ENCODE measurements at places on chromosomes 11 and 22.

DNA sequence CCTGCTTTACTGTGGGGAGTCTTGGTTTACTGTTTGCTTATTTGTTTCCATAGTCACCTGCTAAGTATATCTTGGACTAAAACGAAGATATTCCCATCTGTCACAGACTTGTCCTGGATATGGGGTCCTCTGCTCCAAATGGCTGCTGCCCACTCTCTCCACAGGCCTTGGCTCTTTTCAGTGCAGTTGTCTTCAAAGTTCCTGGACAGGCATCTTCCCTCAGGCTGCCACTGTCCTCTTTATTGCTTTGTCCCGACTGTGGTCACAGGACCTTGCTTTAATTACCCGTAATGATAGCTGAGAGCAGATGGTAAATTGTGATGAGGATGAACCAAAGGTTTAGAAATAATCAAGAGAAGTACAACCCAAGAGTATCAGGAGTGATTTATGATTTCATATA lies 713.9 kb upstream of the CCDC179 start:
- no peak for DNase-seq

DNA sequence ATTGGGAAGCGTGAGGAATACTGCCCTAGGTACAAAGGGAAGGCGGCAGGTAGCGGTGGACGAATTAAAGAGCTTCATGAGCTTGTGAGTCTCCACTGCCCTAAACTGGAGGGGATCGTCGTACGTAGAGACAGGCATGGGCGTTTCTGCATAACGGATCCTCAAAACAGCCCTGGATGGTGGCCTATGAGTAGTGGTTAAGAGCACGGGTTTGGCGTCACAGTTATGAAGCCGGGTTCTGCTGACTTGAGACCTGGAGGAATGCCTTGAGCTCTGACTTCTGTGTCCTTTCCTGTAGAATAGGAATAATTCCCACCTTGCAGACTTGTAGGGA lies 335 bp downstream of the TMEM138 start:
- no peak for DNase-seq

- no peak for DNase-seq
Measured at GRCh38 chr11:122791411-122791810, 46.9 kb upstream of the CRTAM start.

GRCh38 chr11:69953356-69953755 lies 124.8 kb upstream of the ANO1 start:
- peak; percentile 19 for DNase-seq

GRCh38 chr22:43554259-43554636 lies 142.4 kb downstream of the MPPED1 start:
- no peak for DNase-seq

- DNase-seq: no peak
Measured at GRCh38 chr22:39707351-39707750, 136.8 kb downstream of the CACNA1I start.

DNA sequence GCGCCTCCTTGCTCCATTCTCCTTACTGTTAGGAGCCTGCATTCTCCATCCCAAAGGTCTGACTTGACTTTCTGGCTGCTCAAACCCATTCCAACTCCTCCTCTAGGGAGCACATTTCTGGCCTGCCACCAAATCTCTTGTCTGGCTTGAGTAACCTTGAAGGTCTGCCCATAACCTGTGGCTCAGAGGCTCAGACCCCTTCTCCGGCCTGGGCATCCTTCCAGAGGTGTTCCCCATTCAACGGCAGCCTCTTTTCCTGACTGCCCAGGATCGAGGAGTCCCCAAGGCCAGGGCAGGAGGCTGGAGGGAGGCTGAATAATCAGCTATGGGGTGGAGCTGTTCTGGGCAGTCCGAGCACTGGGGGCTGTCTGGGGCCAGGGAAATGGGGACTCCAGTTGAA lies 2.2 kb downstream of the RAD9A start:
- no peak for DNase-seq

DNA sequence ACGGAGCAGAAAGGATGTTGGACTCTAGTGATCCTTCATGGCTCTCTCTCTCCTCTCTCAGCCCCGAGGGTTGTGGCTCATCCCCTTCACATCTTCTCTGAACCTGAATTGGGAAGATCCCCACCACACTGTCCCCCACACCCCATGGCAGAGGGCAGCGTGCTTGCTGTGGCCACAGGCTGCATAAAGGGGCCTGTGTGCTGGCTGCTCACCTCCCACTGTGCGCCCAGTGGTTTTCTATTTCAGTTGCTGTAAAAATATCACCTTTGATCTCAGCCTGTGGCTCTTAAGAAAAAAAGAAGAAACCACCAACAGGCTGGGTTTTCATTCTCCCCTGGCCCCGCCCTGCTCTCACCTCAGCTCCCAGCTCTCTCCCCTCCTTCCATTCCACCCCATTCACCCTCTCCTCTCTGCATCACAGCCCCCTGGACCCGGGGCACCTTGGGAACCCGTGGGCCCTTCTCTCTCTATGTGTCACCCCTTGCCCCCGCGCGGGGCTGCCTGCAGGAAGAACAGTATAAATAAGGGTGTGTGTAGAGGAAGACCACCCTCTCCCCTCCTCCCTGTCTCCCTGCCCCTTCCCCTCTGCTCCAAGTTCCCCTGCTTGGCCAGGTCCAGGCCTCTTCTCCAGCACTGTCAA lies 25.8 kb upstream of the WNT11 start:
- DNase-seq: no peak

DNA sequence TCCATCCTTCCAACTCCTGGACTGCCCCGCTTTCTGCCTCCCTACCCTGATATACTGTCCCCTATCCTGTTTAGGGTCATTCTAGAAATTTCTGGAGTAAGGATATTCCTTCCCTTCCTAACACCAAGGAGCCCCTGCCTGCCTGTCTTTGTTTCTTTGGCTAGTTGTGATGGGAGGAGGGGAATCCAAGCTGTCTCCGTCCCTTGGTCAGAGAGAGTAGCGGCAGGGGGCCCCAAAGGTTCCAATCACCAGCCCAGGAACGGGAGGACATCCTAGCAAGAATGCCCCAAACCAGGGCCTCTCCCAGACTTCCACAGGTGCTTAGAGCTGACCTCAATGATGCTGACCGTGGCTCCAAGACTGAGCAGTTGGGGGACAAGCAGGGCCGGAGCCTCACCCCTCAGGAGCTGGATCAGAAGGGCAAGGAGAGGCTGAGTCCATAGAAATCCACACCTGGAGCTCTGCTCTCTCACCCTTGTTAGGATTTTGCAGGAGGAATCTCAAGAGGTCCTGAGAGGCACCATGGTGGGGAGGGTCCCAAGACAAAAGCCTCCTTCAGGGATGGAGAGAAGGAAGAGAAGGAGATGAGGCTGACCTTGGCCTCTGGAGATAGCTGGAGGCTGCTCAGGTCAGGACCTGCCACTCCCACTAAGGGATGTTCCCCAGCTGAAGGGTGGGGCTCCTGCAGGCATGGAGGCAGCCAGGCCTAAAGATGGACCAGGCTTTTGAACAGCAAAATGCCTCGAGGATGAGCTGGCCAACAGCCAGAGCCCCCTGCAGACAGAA lies 13.6 kb downstream of the SLC22A12 start:
- no peak for DNase-seq

GRCh38 chr11:7571640-7572000 lies 57.8 kb downstream of the PPFIBP2 start:
- no peak for DNase-seq

DNA sequence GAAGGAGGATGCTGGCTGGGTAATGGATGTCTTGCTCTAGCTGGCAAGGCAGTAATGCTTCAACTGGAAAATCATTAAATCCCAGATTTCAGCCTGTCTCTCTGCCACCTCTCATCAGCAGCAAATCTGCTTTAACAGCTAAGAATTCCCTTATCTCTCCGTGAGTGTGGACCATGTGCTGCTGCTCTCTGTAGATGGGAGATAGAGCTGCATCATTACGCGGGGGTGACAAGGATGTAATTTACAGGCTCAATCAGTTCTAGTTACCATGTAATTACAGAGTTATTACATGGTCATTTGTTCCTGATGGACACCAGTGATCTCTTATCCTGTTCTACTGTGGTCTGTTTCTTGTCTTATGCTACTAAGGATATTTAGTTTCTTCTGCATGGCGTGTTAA lies 665.4 kb downstream of the NTM start:
- no peak for DNase-seq

DNA sequence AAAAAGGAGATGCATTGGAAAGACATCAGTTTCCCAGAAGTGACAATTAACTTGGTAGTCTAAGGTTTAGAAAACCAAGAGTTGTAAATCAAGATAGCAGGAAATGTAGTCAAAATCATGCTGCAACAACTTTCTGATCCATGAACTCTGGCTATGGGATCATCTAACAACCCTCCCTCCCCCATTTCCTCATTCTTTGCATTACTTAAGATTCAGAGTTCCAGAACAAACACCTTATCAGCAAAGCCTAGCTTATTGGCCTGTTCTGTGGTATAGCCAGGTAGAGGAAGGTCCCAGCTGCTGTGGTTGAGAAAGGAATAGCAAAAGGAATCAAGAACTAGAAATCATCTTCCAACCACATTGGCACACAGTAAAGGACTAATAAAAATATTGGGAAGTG lies 651.1 kb downstream of the METTL15 start:
- DNase-seq: no peak

GRCh38 chr11:47606731-47607130 lies 12.5 kb upstream of the C1QTNF4 start:
- DNase-seq: no peak

DNA sequence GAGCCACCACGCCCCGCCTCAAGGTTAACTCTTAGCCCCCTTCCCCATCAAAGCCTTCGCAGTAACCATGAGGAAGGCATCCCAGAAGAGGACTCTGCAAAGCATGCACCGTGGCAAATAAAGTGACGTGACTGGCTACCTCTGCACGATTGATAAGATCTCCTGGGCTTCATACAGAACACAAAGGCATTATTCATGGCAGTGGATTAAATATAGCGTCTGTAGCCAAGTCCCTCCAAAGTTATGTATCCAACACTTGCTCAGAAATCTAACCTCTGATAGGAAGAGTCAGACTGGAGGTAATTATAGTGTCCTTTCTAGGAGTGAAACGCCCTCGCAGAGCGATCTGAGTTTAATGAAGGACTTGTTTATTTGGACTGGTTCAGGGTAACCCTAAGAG lies 22.4 kb downstream of the CPT1A start:
- no peak for DNase-seq

- DNase-seq: no peak
Measured at GRCh38 chr22:30763815-30764673, 69.4 kb downstream of the OSBP2 start.

DNA sequence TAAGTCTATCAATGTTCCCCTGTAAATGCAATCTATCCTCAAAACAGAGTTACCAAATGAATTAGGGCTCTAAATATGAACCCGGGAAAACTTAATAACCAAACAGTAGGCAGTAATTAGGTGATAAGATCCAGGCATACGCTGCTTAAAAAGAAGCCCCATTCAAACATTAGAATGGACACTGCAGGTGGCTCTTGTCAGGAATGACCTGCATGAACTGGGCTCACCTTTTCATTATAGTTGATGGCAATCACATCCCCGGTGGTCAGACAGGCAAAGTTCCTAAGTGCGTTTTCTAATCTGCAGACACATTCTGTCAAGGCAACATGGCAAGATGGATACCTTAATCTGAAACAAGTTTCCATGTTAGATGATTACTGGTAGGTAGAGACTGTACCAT lies 14.0 kb downstream of the UFD1 start:
- no peak for DNase-seq

- no peak for DNase-seq
Measured at GRCh38 chr22:43167001-43167589, 15.7 kb downstream of the TSPO start.

GRCh38 chr11:87870086-87870485 lies 305.2 kb downstream of the RAB38 start:
- no peak for DNase-seq

DNA sequence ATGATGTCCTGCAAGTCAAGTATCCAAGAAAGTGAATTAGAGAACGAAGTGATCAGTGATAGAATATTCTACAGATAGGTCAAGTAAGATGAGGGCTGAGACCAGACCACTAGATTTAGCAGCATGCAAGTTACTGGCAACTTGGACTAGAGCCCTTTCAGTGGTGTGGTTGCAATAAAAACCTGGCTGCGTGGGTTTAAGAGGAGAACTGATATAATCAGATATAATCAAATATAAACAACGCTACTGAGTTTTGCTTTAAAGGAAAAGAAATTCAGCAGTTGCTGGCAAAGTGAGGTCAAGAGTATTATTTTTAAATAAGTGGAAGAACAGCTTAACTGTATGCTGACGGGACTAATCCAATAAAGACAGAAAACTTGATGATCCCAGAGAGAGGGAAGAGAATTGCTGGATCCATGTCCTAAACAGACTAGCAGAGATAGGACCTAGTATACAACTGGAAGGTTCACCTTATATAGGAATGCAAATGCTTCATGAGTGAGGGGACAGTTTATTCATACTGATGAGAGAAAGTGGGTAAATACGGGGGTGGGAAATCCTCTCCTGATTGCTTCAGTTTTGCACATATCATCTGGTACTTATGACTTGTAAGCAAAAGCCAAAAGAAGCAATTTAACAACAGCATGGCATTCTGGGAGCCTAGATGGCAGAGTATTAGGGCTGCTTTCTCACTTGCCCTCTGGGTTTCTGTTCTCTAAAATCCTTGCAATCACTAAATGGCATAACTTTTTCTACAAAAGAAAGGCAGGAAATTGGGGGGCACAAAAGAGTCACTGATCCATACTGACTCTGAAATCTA lies 146.2 kb downstream of the RBFOX2 start:
- no peak for DNase-seq

DNA sequence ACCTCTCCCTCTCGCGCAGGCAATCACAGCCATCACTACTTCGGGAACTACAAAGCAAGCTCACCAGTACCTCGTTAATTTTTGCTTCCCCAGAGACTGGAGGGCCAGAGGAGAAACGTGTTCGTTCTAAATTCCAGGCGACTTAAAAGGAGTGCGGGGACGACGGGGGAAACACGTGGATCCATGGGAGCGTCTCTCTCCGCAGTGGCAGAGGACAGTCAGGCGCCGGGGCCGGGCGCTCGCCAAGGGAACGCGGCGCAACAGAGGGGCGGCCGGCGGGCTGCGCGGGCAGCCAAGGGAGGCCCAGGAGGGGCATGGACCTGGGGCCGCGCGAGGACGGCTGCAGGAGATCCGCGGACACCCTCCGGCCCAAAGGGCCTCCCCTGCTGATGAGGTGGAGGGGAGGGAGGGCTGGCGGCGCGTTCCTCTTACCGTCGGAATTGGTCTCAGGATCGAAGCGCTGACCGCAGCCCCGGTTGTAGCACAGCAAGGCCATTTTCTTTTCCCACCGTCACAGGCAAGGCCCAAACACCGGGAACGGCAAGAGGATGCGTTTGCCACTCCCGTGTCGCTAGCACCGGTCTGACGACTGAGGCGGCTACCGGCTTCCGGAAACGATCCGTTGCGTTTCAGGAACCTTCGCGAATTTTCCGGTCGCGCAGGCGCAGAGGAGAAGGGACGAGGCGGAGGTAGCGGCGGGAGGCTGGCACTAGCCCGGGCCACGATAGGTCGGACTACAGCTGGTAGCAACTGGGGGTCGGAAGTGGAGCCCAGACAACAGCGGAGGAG lies at the start of gene CHORDC1:
CHORDC1 (minus strand) TSS at position 591 of the 789 bp plus-strand sequence; CDS start at position 496, 95 bp downstream.
- peak; percentile 83 for DNase-seq

DNA sequence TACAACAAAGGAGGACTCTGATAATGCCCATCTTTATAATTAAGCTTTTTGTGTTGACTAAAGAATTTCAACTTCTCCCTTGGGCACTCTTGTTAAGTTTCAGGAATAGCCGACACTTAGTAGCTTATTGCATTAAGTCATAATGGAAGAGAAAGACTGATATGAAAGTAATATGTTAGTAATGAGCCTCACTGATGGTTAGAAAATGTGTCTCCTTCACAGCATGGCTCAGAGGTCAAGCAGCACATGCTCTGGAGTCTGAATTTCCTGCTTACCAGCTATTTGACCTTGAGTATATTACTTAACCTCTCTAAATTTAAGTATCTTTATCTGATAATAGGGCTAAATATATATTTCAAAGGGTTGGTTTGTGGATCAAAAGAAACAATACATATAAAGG lies 39.0 kb downstream of the PDGFD start:
- DNase-seq: no peak

- DNase-seq: no peak
Measured at GRCh38 chr22:26170112-26170492, 840 bp downstream of the SEZ6L start.
